SJCRH30 (cell line): ENCODE measurements at places on chromosomes 11 and 22. TPM values are rescaled to one million over a fixed set of nuclear protein-coding genes. Genes with fewer than 3 reads are reported as not detected.
A peak's percentile ranks its signal among the peaks of the same experiment; 100 is the strongest.

Gene NAV2
- 66.3 and 73.1 TPM in 2 replicates for total RNA-seq

Gene ADM
- 2.2 and 2.3 TPM in 2 replicates for total RNA-seq

Gene IL10RA
- not detected in 2 replicates for total RNA-seq

Gene SCGB1D4
- total RNA-seq, result not detected in 2 replicates

Gene P2RX3
- total RNA-seq, result not detected in 2 replicates

Gene VWCE
- total RNA-seq, result 0.06 and 0.18 TPM in 2 replicates

Gene P4HA3
- total RNA-seq, result not detected in 2 replicates

Gene KCNK7
- total RNA-seq, result 0.28 TPM in 1 of 2 replicates, not detected in the other

Gene DESI1
- total RNA-seq, result 21.4 and 22.1 TPM in 2 replicates

GRCh38 chr22:38316364-38317121 lies 690 bp downstream of the CSNK1E start:
- peak; percentile 48 for DNase-seq

DNA sequence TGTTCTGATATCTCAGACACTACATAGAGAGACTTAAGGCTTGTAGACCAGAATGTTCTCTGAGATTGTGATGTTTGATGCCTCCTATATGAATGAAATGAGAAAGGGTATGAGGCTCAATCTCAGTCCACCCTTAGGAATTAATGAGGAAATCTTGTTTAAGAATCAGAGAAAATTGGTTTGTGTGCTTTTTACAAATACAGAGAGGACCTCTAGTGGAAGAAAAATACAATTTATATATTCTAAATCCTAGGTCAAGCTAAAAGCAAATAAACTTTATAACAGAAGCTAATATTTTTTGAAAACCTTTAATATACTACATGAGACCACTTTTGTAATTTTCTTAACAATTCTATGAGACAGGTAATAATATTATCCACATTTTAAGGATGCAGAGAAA lies 5.0 kb upstream of the OR52H1 start:
- no peak for DNase-seq

DNA sequence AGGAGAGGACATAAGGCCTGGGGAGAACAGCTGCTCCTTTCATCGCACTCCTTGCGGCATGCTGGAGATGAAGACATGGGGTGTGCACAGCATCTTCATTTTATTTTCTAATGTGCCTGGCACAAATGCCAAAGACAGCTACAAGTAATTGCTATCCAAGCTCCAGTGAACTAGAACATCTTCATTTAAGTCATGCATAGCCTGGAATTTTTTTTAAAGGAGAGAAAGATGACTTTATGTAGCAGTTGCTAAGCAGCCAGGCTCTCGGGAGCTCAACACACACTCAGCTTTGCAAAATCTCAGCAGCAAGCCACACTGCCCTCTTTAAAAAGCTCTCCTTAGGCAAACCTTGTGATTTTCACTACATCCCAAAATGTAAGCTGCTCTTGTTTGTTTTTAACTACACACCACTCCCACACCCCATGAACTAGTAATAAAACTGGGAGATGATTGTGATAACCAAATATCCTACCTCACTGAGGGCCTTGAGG lies 164.5 kb upstream of the POU2AF2 start:
- no peak for DNase-seq

GRCh38 chr22:32587449-32587848 lies 112.8 kb downstream of the FBXO7 start:
- no peak for DNase-seq

DNA sequence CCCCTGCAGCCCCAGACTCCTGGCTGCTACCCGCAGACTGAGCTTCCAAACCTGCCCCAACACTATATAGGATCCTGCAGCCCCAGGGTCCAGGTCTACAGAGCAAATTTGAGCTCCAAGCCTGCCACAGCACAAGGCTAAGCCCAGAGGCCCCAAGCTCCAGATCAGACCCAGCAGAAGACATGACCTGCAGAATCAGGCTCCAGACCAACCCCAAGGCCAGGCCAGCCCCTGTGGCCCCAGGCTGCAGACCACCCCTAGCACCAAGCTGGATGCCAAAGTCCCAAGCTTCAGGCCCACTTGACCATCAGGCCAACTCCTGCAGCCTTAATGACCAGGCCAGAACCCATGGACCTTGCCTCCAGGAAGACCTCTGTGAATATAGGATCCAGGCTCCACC lies 145.3 kb downstream of the DLG2 start:
- no peak for DNase-seq

DNA sequence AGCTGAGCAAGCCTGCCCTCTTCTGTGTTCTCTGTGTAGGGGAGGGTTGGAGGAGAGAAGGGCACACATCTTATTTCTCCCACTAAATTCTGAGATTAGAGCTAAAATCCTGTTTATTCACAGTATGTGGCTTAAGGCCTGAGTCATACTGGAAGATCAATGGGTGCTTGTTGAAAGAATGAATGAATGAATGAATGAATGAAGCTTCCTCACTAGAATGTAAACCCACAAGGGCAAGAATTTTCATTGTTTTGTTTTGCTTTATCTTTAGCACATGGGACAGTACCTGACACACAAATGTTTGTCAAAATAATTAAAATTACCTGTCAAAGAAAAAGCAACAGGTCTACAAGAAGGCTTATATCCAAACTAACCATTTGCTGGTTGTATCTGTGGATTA lies 50.6 kb upstream of the PAK1 start:
- no peak for DNase-seq

DNA sequence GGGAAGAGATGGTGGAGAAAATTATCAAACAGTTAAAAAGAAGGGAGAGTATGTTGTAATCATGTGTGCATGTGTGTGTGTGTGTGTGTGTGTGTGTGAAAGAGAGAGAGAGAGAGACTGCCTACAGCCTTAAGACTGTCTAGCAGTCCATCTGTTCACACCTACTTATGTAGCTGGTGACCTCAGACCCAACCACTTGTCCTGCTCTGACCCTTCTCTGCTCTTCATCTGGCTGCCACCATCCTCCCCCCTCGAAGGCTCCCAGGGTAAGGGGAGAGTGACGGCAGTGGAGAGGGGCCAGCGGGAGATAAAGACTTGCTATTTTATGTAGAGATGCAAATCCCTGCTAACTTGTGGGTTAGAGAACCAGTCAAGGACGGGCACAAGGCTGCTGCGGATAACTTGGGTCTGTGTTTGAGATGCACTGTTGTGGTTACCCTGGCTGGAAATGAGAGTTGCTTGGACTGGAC lies 24.9 kb upstream of the GRAMD1B start:
- DNase-seq, result no peak

DNA sequence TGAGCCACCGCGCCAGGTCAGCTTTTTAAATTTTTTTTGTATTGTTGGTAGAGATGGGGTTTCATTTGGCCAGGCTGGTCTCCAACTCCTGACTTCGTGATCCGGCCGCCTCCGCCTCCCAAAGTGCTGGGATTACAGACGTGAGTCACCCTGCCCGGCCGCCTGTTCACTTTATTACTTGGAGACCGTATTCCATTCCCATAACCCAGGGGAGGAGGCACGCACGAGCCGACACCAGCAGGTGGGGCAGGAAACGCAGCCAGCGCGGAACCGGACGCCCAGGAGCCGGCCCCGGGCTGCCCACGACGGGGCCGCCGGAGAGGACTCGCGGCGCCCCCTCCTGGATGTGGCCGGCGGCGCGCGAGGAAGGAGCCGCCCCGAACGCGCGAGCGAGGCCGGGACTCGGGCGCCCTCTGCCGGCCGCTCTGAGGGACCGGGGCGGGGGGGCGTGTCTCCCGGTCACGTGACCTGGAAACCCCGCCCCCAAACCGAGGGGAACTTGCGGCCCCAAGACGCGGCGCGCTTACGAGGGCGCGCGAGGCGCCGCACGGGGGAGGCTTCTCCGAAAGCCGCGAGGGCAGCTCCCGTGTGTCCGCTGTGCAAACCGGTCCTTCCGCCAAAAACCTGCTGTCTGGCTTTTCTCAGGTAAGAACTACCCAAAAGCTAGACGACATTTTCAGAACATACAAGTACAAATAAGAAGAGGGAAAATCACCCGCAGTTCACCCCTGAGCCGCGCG lies 11.6 kb upstream of the RNH1 start:
- peak; percentile 93 for DNase-seq

DNA sequence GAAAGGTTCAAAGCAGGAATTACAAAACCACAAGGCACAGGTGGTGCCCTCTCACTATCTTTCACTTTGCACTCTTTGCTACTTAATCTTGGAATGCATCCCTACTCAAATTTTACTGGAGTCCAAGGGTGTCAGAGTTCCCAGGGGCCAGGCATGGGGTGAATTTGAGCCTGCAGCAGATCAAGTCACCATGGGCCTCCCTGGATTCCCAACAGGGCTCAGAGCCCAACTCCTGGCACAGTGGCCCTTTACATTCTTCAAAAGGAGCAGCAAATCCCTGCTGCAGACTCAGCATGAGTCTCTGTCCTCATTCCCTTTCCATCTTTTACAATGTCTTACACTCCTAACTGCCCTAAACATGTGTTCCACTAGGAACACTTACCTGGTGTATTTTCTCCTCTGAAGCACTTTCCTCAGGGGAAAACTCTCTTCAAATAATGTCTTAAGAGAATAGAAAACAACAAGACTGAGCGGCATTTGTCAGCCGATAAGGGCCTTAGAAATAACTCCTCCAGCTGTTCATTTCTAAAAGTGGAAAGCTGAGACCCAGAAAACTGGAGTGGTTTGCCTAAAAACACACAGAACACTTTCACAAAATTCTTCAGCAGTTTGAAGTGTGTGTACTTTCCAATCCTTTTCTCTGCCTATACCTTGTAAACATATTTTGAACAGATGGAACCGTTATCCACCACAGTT lies 596.0 kb downstream of the INSC start:
- peak; percentile 9 for DNase-seq

DNA sequence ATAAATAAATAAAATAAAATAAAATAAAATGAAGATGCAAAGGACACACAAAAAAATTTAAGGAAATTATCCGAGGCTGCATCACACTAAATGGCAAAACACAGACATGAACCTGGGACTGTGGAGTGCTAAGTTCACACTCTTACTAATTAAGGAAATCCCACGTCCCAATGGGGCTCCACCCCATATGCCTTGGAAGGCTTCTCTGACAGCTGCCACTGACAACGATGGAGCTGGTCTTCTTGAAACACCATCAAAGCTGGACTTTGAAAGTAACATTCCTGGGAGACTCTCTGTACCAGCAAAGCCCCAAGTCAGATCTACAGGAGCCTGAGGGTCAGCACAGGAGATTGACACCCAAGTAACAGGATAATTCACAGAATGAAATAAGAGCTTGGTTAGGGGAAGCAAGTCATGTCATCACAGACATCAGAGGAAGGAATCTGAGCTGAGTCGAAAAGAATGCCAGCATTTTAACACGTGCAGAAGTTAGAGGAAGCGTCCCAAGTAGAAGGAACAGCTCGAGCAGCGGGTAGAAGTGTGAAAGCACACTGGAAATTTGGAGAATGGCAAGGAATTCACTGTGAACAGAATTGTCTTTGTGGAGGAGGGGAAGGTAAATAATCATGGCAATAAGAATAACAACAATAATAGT lies 13.8 kb downstream of the TPST2 start:
- DNase-seq, result no peak

DNA sequence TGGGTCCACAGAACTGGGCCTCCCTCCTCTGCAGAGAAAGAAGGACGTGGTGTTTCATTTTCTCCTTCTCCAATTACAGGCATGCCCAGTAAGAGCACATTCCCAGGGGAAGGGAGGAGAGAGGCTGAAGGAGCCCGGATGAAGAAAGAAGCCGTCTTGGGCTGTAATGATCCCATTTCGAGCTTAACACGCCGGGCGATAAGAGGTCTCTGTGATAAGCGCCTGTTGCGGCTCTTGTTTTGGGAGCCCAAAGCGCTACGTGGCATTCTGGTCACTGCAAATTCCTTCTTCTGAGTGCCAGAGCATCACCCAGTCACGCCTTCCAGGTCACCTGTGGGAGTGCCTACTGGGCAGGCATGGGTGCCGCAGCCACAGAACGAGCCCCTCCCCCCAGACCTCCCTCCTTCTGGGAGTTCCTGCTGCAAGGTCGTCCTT lies 57.5 kb downstream of the ANO1 start:
- DNase-seq, result no peak

GRCh38 chr11:41400819-41401382 lies 58.6 kb downstream of the LRRC4C start:
- no peak for DNase-seq

DNA sequence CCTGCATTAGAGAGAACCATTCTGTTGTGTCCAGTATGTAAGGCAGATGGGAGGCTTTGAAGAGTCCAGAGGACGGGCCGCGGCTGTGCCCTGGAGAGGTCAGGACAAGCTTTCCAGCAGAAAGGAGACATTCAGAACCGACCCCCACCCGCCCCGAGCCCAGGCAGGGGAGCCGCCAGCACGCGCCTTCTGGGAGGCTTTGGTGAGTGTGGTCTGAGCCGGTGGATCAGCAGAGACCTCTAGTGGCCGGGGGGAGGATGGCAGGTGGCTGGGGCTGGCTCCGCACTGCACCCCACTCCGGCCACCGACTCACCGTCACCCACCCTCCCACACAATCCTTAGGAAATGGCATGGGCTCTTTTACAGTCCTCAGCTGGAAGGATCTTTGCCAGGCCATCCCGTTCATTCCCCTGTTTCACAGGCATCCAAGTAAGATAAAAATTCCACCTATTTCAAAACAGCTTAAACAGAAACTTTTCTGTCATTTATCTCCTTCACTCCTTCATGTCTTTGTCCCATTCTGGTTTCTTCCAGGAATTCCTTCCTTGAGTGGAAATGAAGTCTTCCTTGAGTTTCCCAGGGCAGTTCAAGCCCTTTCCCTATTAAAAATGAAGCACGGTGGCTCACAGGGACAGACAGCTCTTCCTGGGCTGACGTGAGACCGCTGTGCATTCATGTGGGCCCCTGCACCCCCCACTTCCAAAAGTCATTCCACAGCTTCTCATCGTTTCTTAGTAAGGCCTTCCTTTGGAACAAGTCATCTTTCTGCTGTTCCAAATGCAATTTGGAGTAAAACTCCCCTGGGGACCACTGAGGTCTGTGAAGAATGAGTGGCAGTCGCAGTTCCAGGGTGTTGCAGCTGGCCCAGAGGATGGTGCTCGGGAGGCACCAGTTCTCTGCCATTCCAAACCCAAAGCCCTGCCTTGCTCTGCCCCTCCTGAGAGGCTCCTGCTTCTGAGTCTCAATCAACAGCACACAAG lies 91.0 kb downstream of the FEZ1 start:
- DNase-seq, result peak; percentile 82
